ENCODE measurements at places on chromosomes 6 and 20.

- no peak for DNase-seq
Measured at GRCh38 chr6:137811916-137812553, 55.0 kb upstream of the TNFAIP3 start.

DNA sequence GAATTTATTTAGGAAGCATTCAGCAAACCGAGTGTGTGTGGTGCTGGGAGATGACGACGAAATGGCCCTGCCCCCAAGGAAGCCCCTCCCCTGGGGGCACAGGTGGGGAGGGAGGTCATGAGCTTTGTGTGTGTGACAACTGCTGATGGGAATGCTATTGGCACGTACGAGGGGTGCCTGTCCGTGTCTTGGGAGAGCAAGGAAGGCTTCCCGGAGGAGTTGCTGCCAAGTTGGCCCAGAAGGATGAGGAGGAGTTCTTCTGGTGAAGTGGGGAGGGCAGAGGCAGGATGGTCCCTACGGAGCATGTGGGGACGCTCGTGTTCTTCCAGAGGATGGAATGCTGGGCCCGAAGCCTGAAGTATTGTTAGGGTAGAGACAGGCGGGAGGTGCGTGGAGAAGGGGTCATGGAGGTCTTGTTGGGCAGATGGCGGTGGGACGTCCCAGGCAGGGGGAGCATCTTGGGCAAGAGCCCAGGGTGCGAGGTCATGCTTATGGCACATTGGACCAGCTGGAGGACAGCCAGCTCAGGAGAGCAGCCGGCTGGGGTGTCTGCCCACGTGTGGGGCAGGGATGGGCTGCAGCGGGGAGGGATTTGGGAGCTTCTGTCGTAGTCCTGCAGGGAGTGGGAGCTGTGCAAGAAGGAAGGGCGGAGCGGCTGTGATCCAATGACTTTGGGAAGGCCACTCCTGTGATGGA lies 46.1 kb downstream of the SYNJ2 start:
- no peak for DNase-seq

GRCh38 chr6:110731898-110732297 lies 83.4 kb downstream of the CDK19 start:
- DNase-seq: no peak

- DNase-seq: no peak
Measured at GRCh38 chr6:56567501-56567900, 75.2 kb downstream of the DST start.

- peak; percentile 82 for DNase-seq
Measured at GRCh38 chr6:28353981-28354676, 4.4 kb downstream of the ZKSCAN3 start.

GRCh38 chr6:80622641-80623040 lies 516.2 kb downstream of the BCKDHB start:
- no peak for DNase-seq
